Anterior cingulate cortex (tissue), 58 donors: ENCODE measurements at places on chromosomes 7 and 10.
A peak's percentile ranks its signal among the peaks of the same experiment; 100 is the strongest.

DNA sequence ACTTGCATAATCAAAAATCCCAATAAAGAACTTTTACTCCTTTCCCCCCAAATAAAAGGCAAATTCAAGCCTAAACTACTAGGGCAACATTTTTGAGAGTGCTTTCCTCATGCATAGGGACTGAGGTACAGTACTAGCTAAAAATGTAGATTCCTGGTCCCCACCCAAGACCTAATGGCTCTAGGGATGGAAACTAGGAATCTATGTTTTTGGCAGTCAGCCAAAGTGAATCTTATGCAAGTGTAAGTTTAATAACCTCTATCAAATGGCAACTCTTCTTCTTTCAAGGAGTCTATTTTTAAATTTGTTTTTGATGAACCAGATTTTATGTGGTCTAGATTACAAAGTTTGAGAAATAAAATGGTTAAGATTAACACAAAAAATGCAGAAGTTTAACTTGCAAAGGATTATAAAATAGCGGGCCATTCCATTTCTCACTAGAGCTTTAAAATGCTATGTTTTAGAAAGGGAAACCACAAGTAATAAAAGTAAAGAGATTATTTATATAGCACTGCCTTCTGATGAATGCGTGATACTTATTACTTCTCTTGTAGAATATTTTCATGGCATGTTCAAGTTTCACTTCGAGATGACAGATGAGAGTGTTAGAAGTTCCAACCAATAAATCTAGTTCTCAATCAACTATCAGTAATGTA lies 70.4 kb upstream of the MDFIC start:
- DNase-seq, result no peak

- no peak for DNase-seq
Measured at GRCh38 chr7:5793361-5794072, 12.1 kb upstream of the RNF216 start.

DNA sequence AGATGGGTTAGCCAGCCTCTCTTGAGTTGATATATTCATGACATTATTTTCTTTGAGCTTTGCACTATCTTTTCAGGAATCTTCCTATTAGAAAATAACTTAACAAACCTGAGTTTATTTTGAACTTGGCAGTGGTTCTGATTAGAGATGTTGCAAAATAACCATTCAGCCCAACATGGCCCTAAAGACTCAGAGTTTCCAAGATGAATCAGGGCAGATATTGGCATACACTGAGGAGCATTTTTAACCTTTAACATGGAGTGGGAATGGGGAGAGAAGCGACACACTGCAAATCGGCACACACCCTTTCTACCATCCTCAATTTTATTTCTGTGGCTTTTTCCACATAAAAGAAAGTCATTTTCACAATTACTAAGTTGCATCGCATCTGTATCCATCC lies 190.8 kb downstream of the TRIL start:
- no peak for DNase-seq

DNA sequence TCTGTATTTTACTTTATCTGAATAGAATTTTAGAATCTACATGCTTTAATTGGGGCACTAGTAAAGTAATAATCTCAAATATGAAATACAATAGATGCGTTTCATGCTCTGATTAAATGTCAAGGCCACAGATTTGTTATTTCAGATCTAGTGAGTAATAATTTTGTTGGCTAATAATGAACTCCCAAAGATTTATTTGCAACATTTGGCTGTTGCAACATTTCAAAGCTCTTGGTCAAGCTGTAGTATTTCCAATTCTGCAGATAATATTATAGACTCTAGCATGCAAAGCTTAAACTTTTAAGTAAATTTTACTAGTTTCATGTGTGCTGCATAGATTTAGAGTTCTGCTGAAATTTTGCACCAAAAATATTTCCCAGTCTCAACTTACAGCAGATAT lies 16.7 kb downstream of the LRRN3 start:
- no peak for DNase-seq

- DNase-seq, result peak; percentile 45
Measured at GRCh38 chr7:70694434-70694970, 437.4 kb upstream of the GALNT17 start.

DNA sequence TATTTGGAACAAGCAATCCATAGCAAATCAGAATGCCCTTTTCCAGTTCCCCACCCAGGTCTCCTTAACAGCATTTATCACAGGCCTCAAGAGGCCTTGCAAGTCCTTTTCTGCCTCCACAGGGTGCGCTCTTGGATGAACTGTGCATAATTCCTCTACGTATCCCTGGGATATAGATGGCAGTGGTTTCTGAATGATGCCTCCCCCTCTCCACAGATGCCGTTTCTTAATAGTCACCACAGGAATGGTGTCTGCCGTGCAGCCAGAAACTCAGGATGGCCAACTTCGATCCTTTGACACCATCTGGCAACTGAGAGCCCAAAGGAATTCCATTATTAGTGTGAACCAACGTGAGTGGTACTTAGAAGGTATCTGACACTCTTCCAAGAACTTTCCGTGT lies 43.1 kb downstream of the JAZF1 start:
- DNase-seq, result no peak

GRCh38 chr10:89829887-89830269 lies 128.5 kb downstream of the KIF20B start:
- DNase-seq, result no peak

DNA sequence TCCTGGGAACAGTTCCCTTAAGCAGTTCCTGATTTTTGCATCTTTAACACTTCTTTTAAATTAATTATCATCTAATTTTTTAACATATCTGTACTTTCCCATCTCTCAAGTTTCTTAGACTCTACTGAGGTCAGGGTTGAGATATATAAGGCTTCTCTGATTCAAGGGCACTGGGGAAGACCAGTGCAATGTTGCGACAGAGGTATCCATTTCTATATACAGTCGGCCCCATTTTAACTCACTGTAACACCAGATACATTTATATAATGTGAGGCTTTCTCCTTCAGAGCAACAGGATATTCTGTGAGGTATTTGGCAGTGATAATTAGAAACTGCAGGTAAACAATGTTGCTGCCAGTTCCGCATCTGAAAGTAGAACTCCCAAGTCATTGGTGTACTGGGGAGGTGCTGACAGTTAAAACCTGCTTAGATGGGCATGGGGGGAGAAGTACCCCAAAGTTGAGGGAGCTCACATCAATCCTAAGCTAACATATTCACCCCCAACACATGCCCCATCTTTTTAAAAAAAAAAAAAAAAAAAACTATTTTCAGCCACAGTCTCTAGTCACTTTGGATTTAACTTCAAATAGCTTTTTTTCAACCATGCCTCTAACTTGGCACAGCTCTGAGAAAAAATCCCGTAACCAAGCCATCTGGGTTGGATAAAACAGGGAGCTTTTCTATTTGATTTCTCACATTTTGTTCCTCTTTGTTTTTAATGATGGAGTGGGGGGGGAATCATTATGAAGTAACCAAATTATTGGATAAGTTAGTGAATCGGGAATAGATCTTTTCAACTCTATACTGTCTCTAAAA lies 62.9 kb downstream of the REEP3 start:
- DNase-seq, result no peak

DNA sequence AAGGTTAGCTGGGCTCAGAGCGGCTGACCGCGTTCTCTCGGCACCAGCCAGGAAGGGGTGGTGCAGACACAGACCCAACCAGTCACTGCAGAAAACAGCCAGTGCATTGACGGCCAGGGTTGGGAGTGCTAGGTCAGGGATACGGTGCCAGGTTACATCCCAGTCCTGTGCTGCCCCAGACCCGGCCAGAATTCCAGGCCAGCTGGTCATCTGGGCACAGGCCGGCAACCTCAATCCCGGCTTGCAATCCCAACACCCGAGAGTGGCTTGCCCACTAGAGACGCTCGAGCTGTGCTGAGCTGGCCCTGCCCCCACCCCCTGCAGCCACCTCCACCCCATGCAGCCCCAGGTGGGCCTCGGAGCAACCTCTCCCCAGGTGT lies 3.8 kb downstream of the PRAP1 start:
- no peak for DNase-seq

- DNase-seq, result no peak
Measured at GRCh38 chr7:24936121-24936824, 43.7 kb downstream of the OSBPL3 start.

- DNase-seq, result no peak
Measured at GRCh38 chr10:12221323-12222298, 25.6 kb downstream of the CDC123 start.

DNA sequence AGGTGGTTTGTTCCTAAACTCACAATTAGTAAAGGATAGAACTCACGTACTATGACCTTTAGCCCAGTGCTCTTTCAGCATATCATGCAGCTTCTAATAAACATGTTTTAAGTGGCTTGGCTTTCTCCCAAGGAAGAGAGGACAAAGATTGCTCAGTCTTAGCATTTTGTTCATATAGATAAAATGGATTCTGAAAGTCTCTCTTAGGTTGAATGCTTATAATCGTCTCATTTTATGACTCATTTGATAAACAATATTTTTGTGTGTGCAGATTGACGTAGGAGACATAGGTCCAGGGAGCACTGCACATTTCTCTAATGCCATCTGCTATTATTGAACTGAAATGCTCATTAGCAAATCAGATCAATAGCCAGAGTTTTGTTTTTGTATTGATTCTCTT lies 44.8 kb downstream of the GNAT3 start:
- no peak for DNase-seq

DNA sequence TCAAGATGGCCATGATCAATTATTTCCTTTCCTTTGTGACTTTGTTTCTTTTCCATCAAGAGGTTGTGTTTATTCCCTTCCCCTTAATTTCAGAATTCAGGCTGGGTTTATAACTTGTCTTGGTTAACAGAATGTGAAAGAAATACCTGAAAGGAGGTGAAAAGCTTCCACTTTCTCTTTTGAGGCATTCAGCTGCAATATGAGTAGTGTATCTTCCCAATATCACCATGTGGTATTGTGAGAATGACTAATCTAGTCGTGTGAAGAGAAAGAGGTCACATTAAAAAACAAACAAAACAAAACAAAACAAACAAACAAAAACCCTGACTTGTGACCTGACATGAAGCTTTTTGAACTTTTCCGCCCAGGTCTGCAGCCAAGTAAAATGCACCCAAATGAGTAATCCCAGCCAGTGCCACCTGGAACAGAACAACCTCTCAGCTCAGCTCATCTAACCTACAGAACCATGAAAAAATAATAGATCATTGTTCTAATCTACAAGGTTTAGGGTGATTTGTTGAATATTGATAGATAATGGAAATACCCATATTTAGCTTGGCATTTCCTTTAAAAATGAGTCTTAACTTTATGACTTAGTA lies 70.8 kb upstream of the TEX47 start:
- DNase-seq, result no peak

- DNase-seq, result no peak
Measured at GRCh38 chr7:45682358-45682735, 108.2 kb downstream of the ADCY1 start.

DNA sequence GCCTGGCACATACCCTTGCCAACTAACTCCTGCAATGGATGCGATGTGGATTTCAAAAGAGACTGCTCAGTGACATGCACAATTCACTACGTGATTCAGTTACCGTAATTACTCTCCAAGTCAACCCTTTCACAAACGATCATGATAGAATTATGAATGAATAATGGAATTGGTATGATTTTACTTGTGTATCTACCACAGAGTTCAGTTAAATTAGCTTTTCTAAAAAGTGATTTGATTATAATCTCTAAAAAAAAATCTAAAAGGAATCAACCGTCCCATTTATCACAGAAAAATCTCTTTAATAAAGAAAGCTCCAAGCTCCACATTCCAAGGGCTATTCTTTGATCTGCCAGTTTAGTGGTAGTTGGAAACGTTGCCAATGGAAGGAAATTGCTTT lies 30.4 kb upstream of the RSU1 start:
- DNase-seq, result no peak

DNA sequence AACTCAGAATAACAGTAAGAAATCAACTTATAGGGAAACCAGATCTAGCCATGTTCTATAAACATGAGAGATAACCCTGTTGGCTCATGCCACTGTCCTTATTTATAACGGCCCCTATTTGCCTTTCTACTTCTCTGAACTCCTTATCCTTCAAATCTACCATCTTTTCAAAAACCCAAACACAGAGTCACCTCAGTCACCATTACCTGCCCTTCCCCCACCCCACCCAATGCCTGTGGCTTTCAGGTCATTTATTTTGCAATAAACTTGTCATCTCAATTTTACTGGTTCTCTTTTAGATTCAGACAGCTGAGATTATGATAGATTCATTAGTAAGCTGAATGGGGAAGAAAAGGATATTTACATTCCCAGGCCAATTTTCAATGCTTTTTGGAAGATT lies 53.6 kb downstream of the KMT2C start:
- DNase-seq, result no peak

- no peak for DNase-seq
Measured at GRCh38 chr10:133257489-133258065, 19.1 kb downstream of the ADAM8 start.

DNA sequence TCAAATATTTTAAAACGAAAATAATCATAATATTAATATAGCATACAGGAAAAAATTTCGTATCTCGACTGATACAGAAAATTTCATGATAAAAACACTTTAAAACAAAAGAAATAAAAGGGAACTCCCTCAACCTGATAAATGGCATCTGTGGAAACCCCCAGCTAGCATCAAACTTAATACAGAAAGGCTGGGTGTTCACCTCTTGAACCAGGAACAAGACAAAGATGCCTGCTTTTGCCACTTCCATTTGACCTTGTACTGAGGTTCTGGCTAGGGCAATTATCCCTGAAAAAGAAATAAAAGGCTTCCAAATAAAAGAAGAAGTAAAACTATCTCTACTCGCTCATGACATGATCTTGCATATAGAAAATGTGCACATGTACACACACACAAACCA lies 2.5 kb upstream of the ALOX5 start:
- no peak for DNase-seq

- DNase-seq, result no peak
Measured at GRCh38 chr7:44122529-44122928, 819 bp downstream of the POLD2 start.

DNA sequence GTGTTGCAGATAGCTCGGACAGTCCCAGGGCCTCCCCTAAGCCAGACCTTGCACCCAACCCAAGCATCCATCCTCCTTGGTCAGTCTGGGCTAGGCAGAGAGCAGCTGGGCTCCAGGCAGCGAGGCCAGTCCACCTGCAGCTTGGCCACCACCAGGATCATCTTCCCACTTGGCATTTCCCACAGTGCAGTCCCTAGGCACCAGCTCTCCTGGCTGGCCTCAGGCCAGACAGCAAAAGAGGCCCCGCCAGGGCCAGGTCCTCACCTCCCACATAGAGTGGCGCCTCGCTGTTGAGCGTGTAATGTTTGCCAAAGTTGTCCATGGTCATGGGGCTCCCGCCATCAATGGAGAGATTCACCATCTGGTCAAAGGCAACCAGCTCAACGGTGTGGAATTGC lies 171.7 kb downstream of the LCOR start:
- DNase-seq, result no peak
